HuH-7.5 (cell line): ENCODE measurements at places on chromosomes 11 and 22.

GRCh38 chr11:18371279-18371678 lies 23.1 kb upstream of the LDHA start:
- DNase-seq: no peak

DNA sequence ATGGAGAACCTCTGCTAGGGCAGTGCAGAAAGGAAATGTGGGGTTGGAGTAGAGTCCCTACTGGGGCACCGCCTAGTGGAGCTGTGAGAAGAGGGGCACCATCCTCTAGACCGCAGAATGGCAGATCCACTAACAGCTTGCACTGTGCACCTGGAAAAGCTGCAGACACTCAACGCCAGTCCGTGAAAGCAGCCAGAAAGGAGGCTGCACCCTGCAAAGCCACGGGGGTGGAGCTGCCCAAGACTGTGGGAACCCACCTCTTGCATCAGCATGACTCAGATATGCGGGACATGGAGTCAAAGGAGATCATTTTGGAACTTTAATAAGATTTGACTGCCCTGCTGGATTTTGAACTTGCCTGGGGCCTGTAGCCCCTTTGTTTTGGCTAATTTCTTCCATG lies 8.7 kb downstream of the TSKU start:
- no peak for DNase-seq

DNA sequence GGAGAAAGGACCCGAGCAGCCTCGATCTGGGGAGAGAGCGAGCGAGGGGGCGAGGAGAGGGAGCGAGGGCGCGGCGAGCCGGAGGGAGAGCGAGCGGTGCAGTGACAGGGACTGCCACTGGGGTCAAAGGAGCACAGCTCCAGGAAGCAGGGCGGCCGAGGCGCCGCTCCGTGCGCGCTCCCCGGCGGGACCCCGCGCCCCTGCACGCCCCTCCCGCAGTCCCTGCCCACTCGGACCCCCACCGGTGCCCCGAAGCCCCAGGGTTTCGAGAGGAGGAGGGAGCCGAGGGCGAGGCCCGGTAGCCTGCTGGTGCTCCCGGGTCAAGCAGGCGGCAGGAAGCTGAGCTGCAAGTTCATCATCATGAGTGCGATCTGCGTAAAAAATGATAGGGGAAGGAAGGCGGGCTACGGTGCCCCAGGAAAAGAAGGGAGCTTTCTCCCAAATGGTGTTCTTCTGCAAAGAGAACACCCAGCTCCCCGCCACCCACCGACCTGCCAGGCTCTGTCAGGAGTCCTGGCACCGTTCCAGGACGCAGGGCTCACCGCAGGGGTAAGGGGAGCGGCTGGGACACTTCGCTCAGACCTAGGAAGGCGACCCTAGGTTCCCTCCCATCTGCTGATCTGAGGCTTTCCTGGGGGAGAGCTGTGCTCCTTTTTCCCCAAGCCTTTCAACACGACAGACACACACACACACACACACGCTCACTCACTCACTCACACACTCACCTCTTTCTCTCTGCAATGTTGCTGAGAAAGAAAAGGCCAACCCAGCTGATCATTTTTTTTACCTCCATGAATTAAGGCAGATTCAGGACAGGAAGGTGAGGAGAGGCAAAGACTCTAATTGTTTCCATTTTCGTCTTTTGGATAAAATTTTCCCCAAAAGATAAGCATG lies at the start of gene MPPED2:
MPPED2 (minus strand) TSS at position 103 of the 894 bp plus-strand sequence. CDS start 5,980 bp downstream, outside the sequence.
- DNase-seq: peak; percentile 88

GRCh38 chr11:114183044-114183511 lies 113.1 kb upstream of the NNMT start:
- DNase-seq: no peak

DNA sequence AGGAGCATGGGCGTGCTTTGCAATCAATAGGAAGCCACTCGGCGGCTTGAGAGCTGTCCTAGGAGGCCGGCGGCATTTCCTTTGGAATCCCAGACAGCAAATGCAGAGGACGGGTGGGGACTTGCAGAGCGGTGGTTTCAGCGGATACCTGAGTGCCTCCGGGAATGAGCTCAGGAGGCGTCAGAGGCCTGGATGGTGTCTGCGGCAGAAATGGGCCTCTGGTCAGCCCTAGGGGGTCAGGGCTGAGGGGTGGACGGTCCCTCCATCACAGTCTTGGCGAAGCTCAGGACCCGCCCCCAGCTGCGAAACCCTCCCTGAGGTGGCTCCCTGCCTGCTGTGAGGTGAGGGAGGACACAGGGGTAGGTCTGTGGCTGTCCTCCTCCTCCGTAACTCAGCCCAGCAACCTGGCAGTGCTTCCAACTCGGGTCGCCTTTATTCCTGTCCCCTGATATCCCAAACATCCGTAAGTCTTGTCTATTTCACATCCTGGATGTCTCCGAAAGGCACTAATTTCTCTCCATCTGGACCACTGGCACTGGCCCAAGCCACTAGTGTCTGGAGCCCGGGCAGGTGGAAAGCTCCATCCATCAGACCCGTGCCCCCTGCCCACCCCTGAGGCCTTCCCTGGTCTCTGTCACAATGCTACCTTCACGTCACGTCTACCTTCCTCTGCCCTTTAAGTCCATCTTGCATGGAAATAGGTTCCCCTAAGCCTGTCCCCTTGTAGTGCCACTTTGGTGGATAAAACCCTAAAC lies 686.6 kb downstream of the BRD1 start:
- no peak for DNase-seq

DNA sequence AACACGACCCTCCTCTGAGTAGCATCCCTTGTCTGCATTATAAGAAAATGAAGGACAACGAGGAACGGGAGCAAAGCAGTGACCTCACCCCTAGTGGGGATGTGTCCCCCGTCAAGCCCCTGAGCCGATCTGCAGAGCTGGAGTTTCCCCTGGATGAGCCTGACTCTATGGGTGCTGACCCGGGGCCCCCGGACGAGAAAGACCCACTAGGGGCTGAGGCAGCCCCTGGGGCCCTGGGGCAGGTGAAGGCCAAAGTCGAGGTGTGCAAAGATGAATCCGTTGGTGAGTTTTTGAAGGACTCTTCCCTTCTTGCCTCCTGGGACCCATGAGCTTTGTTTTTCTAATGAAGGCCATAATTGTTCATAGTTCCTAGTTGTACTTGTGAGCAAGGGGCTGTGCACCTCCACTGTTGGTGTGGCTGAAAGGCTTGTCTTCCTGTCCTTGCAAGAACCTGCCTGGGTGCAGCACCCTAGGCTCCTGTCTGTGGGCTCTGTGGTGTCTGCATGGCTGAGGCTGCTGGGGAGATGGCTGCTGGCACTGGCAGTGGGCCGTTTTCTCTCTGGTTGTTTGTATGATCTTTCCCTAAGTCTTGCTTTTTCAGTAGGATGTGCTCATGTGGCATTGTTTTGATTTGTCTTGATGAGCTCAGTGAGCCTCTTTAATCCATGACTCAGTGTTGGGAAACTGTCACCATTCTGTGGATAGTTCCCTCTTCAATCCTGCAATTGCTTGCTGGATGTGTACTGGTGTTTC lies 10.1 kb downstream of the DGCR8 start:
- no peak for DNase-seq

- DNase-seq: peak; percentile 57
These were observed 17.7 kb downstream of the DCHS1 start for GRCh38 chr11:6637871-6638270.

DNA sequence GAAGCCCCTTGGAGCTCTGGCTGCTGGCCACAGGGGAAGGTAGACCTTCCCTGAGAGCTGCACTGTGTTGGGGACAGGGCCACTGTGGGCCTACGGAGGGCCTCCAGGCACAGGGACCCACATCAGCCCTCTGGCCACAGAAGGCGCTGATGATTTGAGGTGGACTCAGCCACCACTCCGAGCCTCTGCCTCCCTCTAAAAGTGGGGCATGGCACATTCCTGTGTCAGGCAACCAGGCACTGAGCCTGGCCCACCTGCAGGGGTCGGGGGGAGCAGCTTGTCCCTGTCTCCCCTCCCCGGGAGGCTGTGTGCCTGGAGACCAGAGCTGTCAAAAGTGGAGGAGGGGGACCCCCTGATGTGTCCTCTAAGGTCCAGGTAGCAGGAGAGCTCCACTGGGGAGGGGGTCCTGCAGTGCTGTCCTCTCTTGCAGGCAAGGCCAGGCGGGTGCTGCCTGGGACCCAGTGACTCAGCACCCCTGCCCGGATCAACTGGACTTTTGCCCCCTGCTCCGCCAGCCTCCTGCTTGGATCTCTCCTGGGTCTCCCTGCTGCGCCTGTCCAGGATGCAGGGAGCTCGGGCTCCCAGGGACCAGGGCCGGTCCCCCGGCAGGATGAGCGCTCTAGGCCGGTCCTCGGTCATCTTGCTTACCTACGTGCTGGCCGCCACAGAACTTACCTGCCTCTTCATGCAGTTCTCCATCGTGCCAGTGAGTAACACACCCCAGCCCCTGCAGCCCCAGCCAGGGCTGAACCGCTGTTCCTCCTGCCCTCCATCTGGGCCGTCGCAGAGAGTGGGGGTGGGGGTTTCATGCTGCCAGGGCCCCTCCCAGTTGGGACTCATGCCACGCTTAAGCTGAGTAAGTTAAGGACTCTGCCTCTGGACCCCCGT lies 17.5 kb upstream of the CDKN1C start:
- DNase-seq: peak; percentile 77

DNA sequence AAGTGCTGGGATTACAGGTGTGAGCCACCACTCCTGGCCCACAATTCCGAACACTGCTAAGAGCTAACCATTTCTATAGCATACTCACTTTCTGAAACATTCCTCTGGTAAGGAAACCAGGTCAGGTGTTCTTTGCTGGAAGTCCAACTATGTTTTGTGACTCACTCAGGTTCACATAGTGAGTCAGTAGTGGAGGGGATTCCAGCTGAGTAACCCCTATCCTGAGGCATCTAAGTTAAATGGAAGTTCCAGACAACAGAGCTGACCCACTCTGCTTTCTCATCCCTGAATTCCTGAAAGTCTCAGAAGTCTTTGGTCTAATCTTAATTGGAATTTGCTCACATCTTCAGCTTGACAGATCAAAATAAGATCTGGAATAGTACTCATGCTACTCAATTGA lies 3.0 kb upstream of the CHRNA10 start:
- DNase-seq: no peak

- DNase-seq: no peak
These were observed 45.9 kb upstream of the PPP6R3 start for GRCh38 chr11:68414496-68415221.

- no peak for DNase-seq
These were observed 102.3 kb upstream of the OR5AK2 start for GRCh38 chr11:56886455-56886854.

- DNase-seq: no peak
These were observed 4.5 kb downstream of the FXYD2 start for GRCh38 chr11:117820071-117820470.

DNA sequence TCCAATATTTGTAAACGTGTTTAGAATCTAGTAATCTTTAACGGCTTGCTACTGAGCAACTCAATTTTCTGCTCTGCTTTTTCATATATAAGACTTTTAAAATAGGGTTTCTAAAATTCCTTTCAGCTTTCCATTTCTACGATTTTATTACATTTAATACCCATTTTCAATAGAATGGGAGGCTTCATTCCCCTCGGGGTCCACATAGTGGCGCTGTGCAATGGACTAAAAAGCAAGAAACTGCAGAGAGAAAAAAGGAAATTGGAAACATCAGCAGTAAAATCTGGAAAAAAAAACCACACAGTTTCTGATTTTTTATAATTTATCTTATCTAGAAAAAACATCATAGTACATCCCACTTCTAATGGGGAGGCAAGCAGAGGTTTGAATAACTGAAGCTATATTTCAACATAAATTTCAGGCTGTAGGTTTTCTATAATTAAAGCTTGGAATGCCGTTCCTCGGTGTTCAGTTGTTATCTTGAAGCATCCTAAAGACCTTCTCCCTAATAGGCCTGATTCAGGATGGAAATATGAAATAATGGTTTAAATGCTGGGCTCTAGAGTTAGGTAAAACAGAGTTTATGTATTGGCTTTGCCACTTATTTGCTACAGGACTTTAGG lies 18.7 kb upstream of the JHY start:
- no peak for DNase-seq

DNA sequence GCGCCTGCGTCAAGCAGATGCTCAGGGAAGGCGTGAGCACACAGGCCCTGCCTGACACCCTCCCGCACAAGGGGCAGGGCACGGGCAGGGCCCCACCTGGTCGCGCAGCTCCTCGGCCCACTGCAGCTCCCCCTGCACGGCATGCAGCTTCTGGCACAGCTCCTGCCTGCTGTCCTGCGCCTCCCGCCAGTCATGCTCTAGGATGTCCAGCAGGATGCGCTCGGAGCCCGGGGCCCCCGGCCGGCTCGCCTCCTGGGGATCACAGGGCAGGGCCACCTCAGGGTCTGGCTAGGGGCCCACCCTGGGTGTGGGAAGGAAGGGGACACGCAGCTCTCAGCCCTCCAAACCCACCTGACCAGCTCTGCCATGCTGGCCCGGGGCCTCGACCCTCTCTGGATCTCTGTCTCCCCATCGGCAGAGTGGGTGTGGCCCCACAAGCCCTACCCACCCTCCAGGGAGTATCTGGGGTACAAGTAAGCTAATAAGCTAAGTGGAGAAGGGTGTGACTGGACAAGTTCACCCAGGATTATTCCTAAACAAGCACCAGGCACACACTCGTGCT lies 10.7 kb downstream of the CARD10 start:
- DNase-seq: no peak

- no peak for DNase-seq
These were observed 118.5 kb downstream of the KCNQ1OT1 start for GRCh38 chr11:2581151-2581930.

DNA sequence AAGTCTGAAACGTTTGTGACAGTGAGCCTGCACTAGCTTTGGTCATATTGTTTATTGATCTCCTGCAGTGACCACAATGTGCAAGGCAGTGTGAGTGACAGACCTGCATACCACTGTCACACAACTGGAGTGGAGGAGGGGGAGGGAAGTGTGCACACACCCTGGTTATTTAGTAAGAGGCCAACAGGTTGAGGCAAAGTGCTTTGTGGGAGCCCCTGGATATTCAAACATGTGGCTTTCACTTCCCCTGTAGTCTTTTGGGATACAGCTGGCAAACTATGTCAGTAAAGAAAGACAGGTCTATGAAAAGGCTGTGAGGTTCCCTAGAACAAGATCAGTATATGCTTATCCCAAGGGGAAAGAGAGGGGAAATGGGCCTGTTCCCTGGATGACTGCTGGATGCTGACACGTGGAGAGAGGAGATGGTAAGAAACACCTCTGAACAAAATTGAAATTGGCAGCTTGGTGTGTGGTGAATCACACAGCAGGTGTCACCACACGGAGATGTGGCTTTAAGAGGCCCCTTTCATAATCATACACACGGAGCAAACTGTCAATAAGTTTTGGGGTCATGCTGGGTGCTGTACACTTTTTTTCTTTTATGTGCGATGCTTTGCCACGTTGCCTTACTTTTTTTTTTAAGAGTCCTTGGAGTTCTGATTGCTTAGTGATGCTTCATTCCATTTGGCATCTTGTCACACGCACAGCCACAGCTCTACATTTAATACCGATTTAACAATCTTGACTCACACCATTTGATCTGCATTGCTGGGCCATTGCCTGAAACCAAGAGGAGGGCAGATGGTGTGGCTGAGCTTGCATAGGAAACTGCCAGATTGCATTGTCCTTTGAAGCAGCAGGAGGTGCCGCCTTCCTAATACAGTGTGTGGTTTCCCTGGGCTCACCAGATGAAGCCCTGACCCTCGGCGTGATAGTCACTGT lies 11.3 kb downstream of the OSBP2 start:
- no peak for DNase-seq
